ENCODE measurements at places on chromosomes 1 and 21. TPM values are rescaled to one million over a fixed set of nuclear protein-coding genes. Genes with fewer than 3 reads are reported as not detected.

GIPC2 gene
- total RNA-seq = not detected

NOS1AP gene
- total RNA-seq = 0.67 TPM

KIF2C gene
- 40.5 TPM for total RNA-seq

NID1 gene
- total RNA-seq = 7.6 TPM

HOOK1 gene
- 0.39 TPM for total RNA-seq

ZFYVE9 gene
- total RNA-seq = 9.2 TPM

LIPI gene
- not detected for total RNA-seq

CFHR2 gene
- total RNA-seq = not detected

VTCN1 gene
- total RNA-seq = 0.17 TPM

SAMSN1 gene
- total RNA-seq = not detected

AZIN2 gene
- total RNA-seq = 0.75 TPM

MAP3K21 gene
- total RNA-seq = 13.9 TPM

OLFML3 gene
- total RNA-seq = 5.2 TPM

SLC45A3 gene
- 5.5 TPM for total RNA-seq

HSPB7 gene
- total RNA-seq = not detected

ALDH9A1 gene
- total RNA-seq = 45.2 TPM

KCNN3 gene
- 0.07 TPM for total RNA-seq

CTSS gene
- 15.2 TPM for total RNA-seq

FCGR2B gene
- not detected for total RNA-seq

MFN2 gene
- total RNA-seq = 34.2 TPM

COL8A2 gene
- 0.16 TPM for total RNA-seq

BRINP2 gene
- 0.11 TPM for total RNA-seq

LRRC7 gene
- not detected for total RNA-seq

NIBAN1 gene
- 1.0 TPM for total RNA-seq

TMEM52 gene
- total RNA-seq = 0.65 TPM

APCS gene
- total RNA-seq = not detected

RGS7 gene
- total RNA-seq = 0.03 TPM

EXOC8 gene
- total RNA-seq = 7.6 TPM

MECR gene
- 23.3 TPM for total RNA-seq

AMY1A gene
- not detected for total RNA-seq

AK5 gene
- 8.1 TPM for total RNA-seq

PLA2G5 gene
- total RNA-seq = not detected

CHAF1B gene
- total RNA-seq = 12.3 TPM

SMIM11 gene
- 24.3 TPM for total RNA-seq

SPRR4 gene
- not detected for total RNA-seq

KCNA3 gene
- not detected for total RNA-seq
